Left lung (tissue), 14 donors: ENCODE measurements at places on chromosomes 12 and 14. TPM values are rescaled to one million over a fixed set of nuclear protein-coding genes. Genes with fewer than 3 reads are reported as not detected.

GRCh38 chr12:5882511-5883190 is 62.4 kb downstream of the ANO2 start:
- no peaks in the 10 kb centered on the region for H3K27me3 ChIP-seq
- H3K4me1 ChIP-seq, result no peaks in the 10 kb centered on the region
- H3K36me3 ChIP-seq, result no peaks in the 10 kb centered on the region

The A2M gene
- 1,589 TPM for polyA plus RNA-seq

GRCh38 chr14:69073915-69074314 is 79.0 kb downstream of the DCAF5 start:
- H3K27me3 ChIP-seq, result no peaks in the 10 kb centered on the region
- peaks cover 9% of the 10 kb centered on the region for H3K4me1 ChIP-seq
- no peak overlapping the region for H3K27ac ChIP-seq
- no peak for DNase-seq
- peaks cover 34% of the 10 kb centered on the region for H3K36me3 ChIP-seq

DNA sequence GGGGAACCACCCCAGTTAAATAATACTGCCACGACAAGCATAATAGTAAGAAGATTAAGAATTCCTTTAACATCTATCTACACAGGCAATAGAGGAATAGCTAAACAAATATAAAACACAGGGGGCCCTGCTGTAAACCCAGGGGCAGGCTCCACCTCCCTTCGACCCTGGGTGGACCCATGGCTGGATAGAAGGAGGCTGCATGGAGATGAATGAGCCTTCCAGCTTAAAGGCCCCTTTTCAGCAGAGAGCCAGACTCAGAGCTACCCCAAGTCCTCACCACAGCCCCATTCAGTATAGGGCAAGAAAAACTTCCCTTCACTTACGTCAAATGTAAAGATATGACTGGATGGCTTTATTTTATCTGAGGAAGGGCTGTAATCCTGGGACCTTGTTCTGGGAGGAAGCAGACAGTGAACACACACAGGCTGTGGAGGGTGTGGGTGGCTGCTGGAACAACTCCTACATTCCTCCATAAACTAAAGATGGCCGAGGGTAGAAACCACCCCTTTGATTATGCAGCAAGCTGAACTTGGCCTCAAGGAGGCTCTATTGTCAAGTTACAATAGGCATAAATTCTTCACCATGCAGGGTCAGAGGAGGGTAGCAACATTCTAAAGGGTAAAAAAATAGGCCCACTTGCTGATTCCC is 30.4 kb downstream of the NUAK1 start:
- H3K27me3 ChIP-seq, result no peaks in the 10 kb centered on the region
- no peak overlapping the region for H3K4me3 ChIP-seq
- peaks cover 29% of the 10 kb centered on the region for H3K4me1 ChIP-seq
- no peak for DNase-seq
- no peak overlapping the region for H3K27ac ChIP-seq

- no peaks in the 10 kb centered on the region for H3K36me3 ChIP-seq
- H3K27ac ChIP-seq, result no peak overlapping the region
- no peaks in the 10 kb centered on the region for H3K4me1 ChIP-seq
- no peak for DNase-seq
- H3K27me3 ChIP-seq, result no peaks in the 10 kb centered on the region
- no peak overlapping the region for H3K4me3 ChIP-seq
These were observed 85.3 kb downstream of the FBXW8 start for GRCh38 chr12:116996093-116996492.

GRCh38 chr12:68276402-68276930 is 23.1 kb upstream of the IL22 start:
- no peak for DNase-seq
- H3K27ac ChIP-seq, result no peak overlapping the region
- no peaks in the 10 kb centered on the region for H3K27me3 ChIP-seq
- H3K36me3 ChIP-seq, result no peaks in the 10 kb centered on the region
- H3K4me3 ChIP-seq, result no peak overlapping the region

The LTBP2 gene
- 25.7 TPM for polyA plus RNA-seq

The DPF3 gene
- 2.7 TPM for polyA plus RNA-seq

The G2E3 gene
- 32.8 TPM for polyA plus RNA-seq

DNA sequence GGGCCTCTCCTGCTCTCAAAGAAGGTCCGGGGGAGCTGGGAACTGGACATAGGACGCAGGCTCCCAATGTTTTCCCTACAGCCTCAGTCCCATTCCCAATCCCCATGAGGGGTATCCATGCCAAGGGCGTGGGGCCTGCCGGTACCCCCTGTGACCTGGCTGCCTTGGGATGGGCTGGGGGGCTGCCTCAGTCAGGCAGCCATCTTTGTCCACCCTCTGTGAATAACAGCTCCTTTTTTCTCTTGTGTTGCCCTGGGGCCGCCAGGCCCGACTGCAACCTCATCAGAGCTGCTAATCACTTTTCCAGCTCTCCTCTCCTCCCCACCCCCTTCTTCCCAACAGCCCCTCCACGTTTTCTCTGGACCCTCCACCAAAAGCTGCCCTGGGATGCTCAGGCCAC is 11.2 kb downstream of the FIGNL2 start:
- peaks cover 12% of the 10 kb centered on the region for H3K4me1 ChIP-seq
- H3K27me3 ChIP-seq, result no peaks in the 10 kb centered on the region
- no peak overlapping the region for H3K4me3 ChIP-seq

- H3K27ac ChIP-seq, result no peak overlapping the region
These were observed 29.6 kb upstream of the BICDL1 start for GRCh38 chr12:119959435-119959834.

- H3K27me3 ChIP-seq, result no peaks in the 10 kb centered on the region
- H3K36me3 ChIP-seq, result peaks cover 78% of the 10 kb centered on the region
- no peak for DNase-seq
- no peak overlapping the region for H3K27ac ChIP-seq
- H3K4me3 ChIP-seq, result no peak overlapping the region
These were observed 18.5 kb upstream of the ALDH2 start for GRCh38 chr12:111748151-111748672.

The TGM1 gene
- 2.6 TPM for polyA plus RNA-seq

DNA sequence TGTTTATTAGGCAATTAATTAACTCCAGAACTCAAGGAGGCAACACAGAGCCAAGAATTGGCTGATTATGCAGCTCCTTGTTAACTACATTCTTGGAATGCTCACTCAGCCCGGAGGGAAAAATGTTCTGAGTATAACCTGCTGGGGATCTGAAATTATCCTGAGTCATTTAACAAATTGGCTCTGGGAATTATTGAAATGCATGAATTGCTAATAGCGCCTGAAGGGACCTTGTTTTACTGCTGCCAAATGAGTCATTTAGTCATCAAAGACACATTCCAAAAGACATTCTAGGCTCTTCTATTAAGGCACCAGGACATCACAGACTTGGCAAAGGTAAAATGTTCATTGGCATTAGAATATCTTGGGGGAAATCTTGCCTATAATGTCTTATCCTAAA is 13.0 kb downstream of the TMEM52B start:
- H3K4me3 ChIP-seq, result no peak overlapping the region
- H3K27ac ChIP-seq, result no peak overlapping the region
- DNase-seq, result no peak
- no peaks in the 10 kb centered on the region for H3K27me3 ChIP-seq

The TAS2R30 gene
- 0.48 TPM for polyA plus RNA-seq

GRCh38 chr14:42545636-42546035 is 939.0 kb downstream of the LRFN5 start:
- DNase-seq, result no peak
- H3K36me3 ChIP-seq, result no peaks in the 10 kb centered on the region
- H3K27me3 ChIP-seq, result no peaks in the 10 kb centered on the region

DNA sequence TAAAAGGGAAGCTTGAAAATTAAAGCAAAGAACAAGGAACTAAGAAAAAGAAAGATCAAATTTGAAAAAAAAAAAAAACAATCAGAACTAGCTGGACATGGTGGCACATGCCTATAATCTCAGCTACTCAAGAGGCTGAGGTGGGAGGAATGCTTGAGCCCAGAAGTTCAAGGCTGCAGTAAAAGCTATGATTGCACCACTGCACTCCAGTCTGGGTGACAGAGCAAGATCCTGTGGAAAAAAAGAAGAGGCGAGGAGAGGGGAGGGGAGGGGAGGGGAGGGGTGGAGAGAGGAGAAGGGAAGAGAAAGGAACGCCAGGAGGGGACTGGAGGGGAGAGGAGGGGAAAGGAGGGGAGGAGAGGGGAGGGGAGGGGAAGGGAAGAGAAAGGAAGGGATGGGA is 43.0 kb downstream of the EEA1 start:
- H3K4me1 ChIP-seq, result no peaks in the 10 kb centered on the region
- H3K27me3 ChIP-seq, result no peaks in the 10 kb centered on the region
- H3K4me3 ChIP-seq, result no peak overlapping the region
- no peak for DNase-seq
- peaks cover 37% of the 10 kb centered on the region for H3K36me3 ChIP-seq

The RNASE3 gene
- 1.9 TPM for polyA plus RNA-seq
